ENCODE measurements at places on chromosomes 6 and 20. TPM values are rescaled to one million over a fixed set of nuclear protein-coding genes. Genes with fewer than 3 reads are reported as not detected.

The BHLHE23 gene
- total RNA-seq, result not detected

The VEGFA gene
- total RNA-seq, result 27.8 TPM

The COL10A1 gene
- total RNA-seq, result not detected

The CPNE5 gene
- 0.94 TPM for total RNA-seq

The FAM83B gene
- total RNA-seq, result not detected

- no peaks in the 10 kb centered on the region for H3K4me1 ChIP-seq
- peaks cover 22% of the 10 kb centered on the region for H3K27me3 ChIP-seq
- H3K36me3 ChIP-seq, result no peaks in the 10 kb centered on the region
- no peak for DNase-seq
- no peak overlapping the region for H3K4me3 ChIP-seq
- H3K27ac ChIP-seq, result no peak overlapping the region
These were observed 149.8 kb upstream of the AKIRIN2 start for GRCh38 chr6:87851674-87852299.

The GGTLC1 gene
- not detected for total RNA-seq

GRCh38 chr20:24060851-24061590 is 72.4 kb upstream of the GGTLC1 start:
- H3K36me3 ChIP-seq, result no peaks in the 10 kb centered on the region
- no peak for DNase-seq
- no peak overlapping the region for H3K27ac ChIP-seq
- H3K4me3 ChIP-seq, result no peak overlapping the region
- H3K27me3 ChIP-seq, result no peaks in the 10 kb centered on the region
- H3K4me1 ChIP-seq, result peaks cover 5% of the 10 kb centered on the region

- no peaks in the 10 kb centered on the region for H3K36me3 ChIP-seq
- no peaks in the 10 kb centered on the region for H3K27me3 ChIP-seq
- H3K4me3 ChIP-seq, result no peak overlapping the region
These were observed 193.3 kb upstream of the CCN2 start for GRCh38 chr6:132144456-132144855.

DNA sequence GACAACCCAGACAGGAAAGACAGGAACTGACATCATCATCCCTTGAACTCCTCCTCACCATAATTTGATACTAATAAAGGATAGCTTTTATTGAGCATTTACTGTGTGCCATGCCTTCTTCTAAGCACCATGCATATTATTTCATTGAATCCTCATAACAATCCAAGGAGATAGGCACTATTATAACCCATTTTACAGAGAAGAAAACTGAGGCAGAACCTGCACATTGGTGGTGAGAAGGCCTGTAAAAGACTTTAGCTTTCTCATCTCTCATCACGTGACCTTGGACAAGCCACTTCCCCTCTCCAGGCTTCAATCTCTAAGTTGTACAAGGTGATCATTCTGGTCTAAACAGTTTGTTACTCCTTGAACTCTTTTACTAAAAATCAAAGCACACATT is 34.5 kb upstream of the PREX1 start:
- no peak overlapping the region for H3K4me3 ChIP-seq
- no peak overlapping the region for H3K27ac ChIP-seq
- H3K4me1 ChIP-seq, result peaks cover 23% of the 10 kb centered on the region

DNA sequence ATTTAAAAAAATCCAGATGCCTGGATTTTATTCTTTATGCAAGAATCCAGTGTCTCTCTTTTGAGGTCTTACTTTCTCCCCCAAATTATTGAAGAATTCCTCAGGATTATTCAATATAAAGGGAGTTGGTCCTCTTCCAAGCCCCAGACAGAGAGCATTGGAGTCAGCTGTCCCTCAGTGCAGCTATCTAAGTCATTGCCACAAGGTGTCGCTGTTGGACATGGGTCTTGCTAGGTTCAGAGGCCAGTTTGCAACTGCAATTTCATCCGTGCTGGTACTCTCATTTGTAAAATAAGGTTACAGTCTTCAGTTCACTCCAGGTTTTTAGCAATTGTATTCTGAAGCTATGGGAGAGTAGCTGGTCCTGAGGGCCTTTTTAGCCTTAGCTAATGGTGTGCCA is 27.8 kb downstream of the CCN2 start:
- peaks cover 31% of the 10 kb centered on the region for H3K27me3 ChIP-seq
- H3K27ac ChIP-seq, result no peak overlapping the region
- H3K36me3 ChIP-seq, result no peaks in the 10 kb centered on the region
- H3K4me3 ChIP-seq, result no peak overlapping the region
- H3K4me1 ChIP-seq, result no peaks in the 10 kb centered on the region
- peak; percentile 63 for DNase-seq

DNA sequence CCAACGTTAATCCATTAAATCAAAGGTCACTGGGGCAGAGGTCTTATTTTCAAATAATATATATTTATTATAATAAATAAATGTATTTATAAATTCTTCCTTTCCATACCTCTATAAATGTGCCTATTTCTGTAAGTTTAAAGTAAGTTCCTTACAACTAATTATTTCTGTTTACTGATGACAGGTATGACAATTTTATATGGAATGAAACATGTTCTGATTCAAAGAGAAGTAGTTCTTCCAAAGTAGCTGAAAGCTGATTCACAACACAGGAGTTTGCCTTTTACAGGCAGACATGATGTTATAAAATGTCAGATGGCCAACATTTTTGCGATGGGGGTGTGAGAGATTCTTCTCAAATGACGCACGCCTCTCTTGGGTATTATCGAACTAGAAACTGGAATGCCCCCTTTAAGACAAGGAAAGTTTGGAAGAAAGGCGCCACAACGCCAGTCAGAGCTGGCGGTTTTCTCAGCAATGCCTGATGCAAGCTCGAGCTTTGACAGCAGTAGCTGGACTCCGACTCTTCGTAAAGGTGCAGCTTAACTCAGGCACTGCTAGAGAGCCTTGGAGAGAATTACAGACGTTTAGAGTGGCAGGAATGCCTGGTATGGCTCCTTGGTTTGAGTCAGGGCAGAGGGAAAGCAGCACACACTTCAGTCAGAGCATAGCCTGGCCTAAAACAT is 92.1 kb downstream of the FOXC1 start:
- no peaks in the 10 kb centered on the region for H3K27me3 ChIP-seq
- H3K36me3 ChIP-seq, result no peaks in the 10 kb centered on the region
- no peak overlapping the region for H3K27ac ChIP-seq
- DNase-seq, result no peak
- no peaks in the 10 kb centered on the region for H3K4me1 ChIP-seq

DNA sequence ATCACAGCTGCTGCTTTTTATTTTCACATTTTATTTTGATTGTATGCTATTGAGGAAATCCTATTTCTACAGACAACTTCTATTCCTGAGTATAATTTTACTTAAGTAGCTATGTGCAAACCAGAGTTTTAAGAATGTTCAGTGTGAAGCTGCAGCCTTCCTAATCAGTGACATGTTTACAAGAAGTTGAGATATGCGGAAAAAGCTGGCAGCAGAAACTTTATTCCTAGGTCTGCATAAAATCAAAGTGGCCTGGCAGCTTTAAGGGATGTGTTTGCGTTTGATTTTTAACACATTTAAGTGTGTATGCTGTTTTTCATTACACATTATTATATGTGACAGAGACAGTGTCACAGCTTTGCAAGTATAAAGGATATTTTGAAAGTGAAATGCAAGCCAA is 26.3 kb downstream of the MAPK14 start:
- H3K27me3 ChIP-seq, result no peaks in the 10 kb centered on the region
- H3K36me3 ChIP-seq, result peaks cover 14% of the 10 kb centered on the region
- H3K27ac ChIP-seq, result no peak overlapping the region

- no peak overlapping the region for H3K4me3 ChIP-seq
- DNase-seq, result no peak
- no peaks in the 10 kb centered on the region for H3K27me3 ChIP-seq
- H3K27ac ChIP-seq, result no peak overlapping the region
- H3K36me3 ChIP-seq, result no peaks in the 10 kb centered on the region
These were observed 195.5 kb downstream of the EPM2A start for GRCh38 chr6:145539831-145540230.

The WFDC12 gene
- not detected for total RNA-seq

DNA sequence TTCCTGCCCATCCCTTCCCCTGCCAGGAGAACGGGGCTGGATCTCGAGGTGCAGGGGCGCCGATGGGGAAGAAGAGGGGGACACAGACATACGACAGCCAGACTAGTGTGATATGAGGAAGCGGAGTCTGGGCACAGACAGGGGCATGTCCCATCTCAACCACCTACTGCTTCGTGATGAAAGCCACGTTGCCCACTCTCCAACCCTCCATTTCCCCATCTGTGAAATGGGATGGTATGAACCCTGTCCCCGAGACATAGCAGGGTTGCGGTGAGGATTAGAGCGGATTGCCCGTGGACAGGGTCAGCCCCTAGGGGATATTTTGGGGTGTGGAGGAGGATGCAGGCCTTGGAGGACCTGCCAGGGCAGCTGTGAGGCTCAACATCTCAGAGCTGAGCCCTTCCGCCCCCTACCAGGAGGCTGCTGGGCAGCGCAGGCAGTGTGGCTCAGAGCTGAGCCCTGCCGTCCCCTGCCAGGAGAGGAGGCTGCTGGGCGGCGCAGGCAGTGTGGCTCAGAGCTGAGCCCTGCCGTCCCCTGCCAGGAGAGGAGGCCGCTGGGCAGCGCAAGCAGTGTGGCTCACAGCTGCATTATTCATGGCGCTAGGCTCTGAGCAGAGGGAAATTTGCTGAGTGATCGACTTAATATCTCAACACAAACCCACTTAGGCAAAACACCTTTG is 71.7 kb downstream of the GRM4 start:
- no peaks in the 10 kb centered on the region for H3K36me3 ChIP-seq
- no peaks in the 10 kb centered on the region for H3K27me3 ChIP-seq
- no peak for DNase-seq
- no peak overlapping the region for H3K27ac ChIP-seq

The VWA7 gene
- total RNA-seq, result 5.7 TPM

The SAMD3 gene
- total RNA-seq, result 14.3 TPM

The C4B gene
- 5.5 TPM for total RNA-seq

- peaks cover 2% of the 10 kb centered on the region for H3K36me3 ChIP-seq
- no peak overlapping the region for H3K4me3 ChIP-seq
- no peaks in the 10 kb centered on the region for H3K27me3 ChIP-seq
- DNase-seq, result no peak
These were observed 147.7 kb downstream of the ZNF217 start for GRCh38 chr20:53445932-53446331.

- no peak overlapping the region for H3K4me3 ChIP-seq
- DNase-seq, result no peak
- peaks cover 39% of the 10 kb centered on the region for H3K4me1 ChIP-seq
- peak overlapping the region; percentile 42 for H3K27ac ChIP-seq
These were observed 4.7 kb downstream of the MCCD1 start for GRCh38 chr6:31533455-31533841.

GRCh38 chr6:135114355-135115145 is 59.9 kb upstream of the HBS1L start:
- DNase-seq, result peak; percentile 86
- H3K4me3 ChIP-seq, result peak overlapping the region; percentile 47
- H3K27me3 ChIP-seq, result no peaks in the 10 kb centered on the region
- H3K36me3 ChIP-seq, result peaks cover 23% of the 10 kb centered on the region
- H3K4me1 ChIP-seq, result peaks cover 83% of the 10 kb centered on the region
- H3K27ac ChIP-seq, result peak overlapping the region; percentile 94

GRCh38 chr20:38665506-38666285 is 58.6 kb upstream of the SLC32A1 start:
- no peaks in the 10 kb centered on the region for H3K36me3 ChIP-seq
- no peak for DNase-seq
- H3K4me1 ChIP-seq, result no peaks in the 10 kb centered on the region
- H3K27me3 ChIP-seq, result peaks cover 59% of the 10 kb centered on the region

DNA sequence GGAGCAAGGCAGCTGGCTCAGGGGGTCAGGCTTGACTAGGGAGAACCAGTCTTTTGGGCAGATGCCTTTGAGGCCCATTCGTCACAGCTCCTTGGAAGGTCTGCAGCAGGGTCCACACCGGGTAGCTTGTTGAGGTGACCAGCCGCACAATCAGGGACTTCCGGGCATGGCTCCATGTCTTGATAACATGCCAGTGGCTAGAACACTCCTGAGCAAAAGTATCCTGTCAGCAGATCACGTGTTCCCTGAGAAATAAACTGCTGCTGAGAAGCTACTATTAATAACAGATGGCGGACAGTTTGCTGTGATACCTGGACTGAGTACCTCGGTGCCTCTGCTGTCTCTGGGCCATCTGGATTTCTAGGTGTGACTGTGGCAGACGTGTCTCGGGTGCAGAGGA is 235.9 kb downstream of the PRKN start:
- no peak for DNase-seq
- H3K4me1 ChIP-seq, result no peaks in the 10 kb centered on the region
- H3K27me3 ChIP-seq, result no peaks in the 10 kb centered on the region
- no peaks in the 10 kb centered on the region for H3K36me3 ChIP-seq
- no peak overlapping the region for H3K4me3 ChIP-seq

The UBE2C gene
- total RNA-seq, result 206 TPM

DNA sequence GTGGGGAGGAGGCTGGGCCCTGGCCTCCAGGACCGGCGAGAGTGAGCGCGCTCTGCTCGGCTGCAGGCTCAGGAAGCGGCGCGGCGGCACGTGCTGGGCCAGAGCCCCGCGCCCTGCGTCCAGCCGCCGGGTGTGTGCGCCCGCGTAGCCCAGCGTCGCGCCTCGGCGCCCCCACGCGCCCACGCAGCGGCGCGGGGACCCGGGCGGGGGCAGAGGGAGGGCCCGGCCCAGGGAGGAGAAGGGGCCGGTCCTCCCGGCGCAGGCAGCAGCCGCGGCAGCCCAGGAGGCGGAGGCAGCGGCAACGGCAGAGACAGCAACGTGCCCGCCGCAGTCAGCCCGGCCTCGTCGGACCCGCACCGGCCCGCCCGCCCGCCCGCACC is at the start of gene EYA2:
TSS of gene EYA2 (plus strand) at position 265 of the 380 bp plus-strand sequence. CDS start 95,168 bp downstream, outside the sequence.
- no peaks in the 10 kb centered on the region for H3K4me1 ChIP-seq
- H3K4me3 ChIP-seq, result no peak within 1 kb of the TSS
- no peak within 1 kb of the TSS for H3K27ac ChIP-seq
- peaks cover 76% of the 10 kb centered on the region for H3K27me3 ChIP-seq
- no peak for DNase-seq

DNA sequence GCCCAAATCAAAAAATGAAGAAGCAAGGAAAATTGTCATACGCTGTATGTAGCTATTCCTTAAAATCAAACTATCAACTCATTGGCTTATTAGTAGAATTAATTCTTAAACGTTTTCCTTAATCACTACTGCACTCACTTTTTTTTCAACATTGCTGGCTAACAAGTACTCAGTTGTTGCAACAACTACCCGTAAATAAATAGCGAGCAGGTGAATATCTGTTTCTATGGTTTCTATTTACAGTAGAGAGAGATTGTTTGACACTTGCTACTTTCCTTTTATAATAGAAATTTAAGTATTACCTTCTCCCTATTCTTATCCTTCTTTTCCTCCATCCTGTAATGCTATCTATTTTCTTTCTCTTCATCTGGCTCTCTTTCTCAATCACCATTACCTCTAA is 25.1 kb downstream of the FRK start:
- DNase-seq, result no peak
- peaks cover 18% of the 10 kb centered on the region for H3K27me3 ChIP-seq
- no peak overlapping the region for H3K27ac ChIP-seq
- no peaks in the 10 kb centered on the region for H3K4me1 ChIP-seq
- H3K36me3 ChIP-seq, result no peaks in the 10 kb centered on the region

The C6orf52 gene
- total RNA-seq, result 2.5 TPM

The CRIP3 gene
- 0.66 TPM for total RNA-seq

GRCh38 chr20:36744764-36745191 is 1.1 kb downstream of the NDRG3 start:
- peak overlapping the region; percentile 84 for H3K4me3 ChIP-seq
- no peak for DNase-seq
- H3K27me3 ChIP-seq, result no peaks in the 10 kb centered on the region
- H3K36me3 ChIP-seq, result peaks cover 2% of the 10 kb centered on the region
- H3K27ac ChIP-seq, result no peak overlapping the region

The SLC4A11 gene
- total RNA-seq, result 5.4 TPM

- H3K27me3 ChIP-seq, result no peaks in the 10 kb centered on the region
- H3K36me3 ChIP-seq, result peaks cover 9% of the 10 kb centered on the region
- no peak overlapping the region for H3K4me3 ChIP-seq
- peaks cover 26% of the 10 kb centered on the region for H3K4me1 ChIP-seq
- DNase-seq, result no peak
- no peak overlapping the region for H3K27ac ChIP-seq
These were observed 38.0 kb downstream of the CDYL start for GRCh38 chr6:4814212-4814611.

Measured in activated CD8-positive, alpha-beta memory T cell treated with anti-CD3 and anti-CD28 coated beads, Interleukin-2, amount 10 ng/mL, durations not matched to agents 7 days and 5 days (primary cell).